Neural crest cell (in vitro differentiated cells): ENCODE measurements at places on chromosomes 16 and 17. TPM values are rescaled to one million over a fixed set of nuclear protein-coding genes. Genes with fewer than 3 reads are reported as not detected.

Gene SSTR5
- not detected in 2 replicates for total RNA-seq

GRCh38 chr17:49993423-49994060, 1.5 kb downstream of the DLX3 start:
- DNase-seq = no peak

GRCh38 chr17:43591001-43591400, 44.9 kb upstream of the ETV4 start:
- DNase-seq = no peak

Gene RDM1
- 5.0 and 5.7 TPM in 2 replicates for total RNA-seq

DNA sequence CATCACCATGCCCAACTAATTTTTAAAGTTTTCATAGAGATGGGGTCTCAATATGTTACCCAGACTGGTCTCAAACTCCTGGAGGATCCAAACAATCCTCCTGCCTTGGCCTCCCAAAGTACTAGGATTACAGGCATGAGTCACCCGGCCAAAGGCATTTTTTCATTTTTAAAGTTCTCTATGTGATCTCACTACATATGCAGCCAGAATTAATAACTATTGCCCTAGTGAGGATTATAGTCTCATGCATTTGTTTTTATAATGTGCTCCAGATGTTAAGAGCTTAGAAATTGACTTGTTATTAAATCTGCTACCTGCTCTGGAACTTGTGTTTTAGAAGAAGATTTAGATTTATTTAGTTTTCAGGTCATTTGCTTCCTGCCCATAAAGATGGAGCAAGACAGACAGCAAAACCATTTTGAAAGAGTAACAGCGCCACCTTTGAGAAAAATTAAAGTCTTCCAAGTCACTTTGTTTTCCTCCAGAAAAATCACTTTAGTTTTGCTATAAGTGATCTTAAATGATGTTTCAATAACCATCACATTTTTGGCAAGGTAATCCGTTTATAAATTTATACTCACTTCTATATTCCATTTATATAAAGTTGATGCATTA, 79.5 kb downstream of the CA4 start:
- DNase-seq = no peak

DNA sequence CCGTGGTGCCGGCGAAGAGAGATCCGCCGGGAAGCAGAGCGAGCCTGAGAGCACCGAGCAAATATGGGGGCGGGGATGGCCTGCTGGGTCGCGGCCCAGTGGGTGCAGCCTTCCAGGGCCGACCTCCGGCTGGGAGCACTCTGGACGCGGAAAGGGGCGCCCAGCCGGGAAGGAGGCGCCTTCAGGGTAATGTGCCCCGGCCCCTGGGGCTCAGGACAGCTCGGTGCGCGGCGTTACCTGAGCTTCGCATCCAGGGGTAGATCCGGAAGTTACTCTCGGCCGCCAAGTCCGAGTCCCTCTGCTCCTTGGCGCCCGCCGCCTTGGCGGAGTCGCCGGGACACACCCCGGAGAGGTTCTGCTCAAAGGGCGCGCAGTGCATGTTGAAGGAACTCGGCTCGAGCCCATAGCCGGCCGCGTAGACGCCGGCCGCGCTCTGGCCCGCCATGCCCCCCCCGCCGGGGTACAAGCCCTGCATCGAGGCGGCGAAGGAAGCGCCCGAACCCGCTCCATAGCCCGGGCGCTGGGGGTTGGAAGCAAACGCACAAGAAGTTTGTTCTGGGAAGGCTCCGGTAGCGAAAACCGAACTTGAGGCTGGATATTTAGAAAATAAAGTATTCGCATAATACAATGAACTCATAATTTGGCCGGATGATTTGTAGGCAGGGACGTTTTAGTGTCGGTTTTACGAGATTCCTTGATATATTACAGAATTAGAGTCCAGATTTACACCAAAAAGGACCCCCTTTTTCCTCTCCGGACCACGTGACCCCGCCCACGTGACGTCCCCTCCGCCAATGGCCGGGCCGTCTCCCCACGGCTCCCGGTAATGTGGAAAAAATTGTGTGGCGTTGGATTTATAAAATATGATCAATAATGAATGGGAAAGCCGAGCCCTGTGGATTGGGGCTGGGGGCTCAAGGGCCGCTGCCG, at the start of gene HOXB7:
Gene HOXB7, minus strand, starts transcription at position 736 of the 930 bp plus-strand sequence. Its CDS starts 99 bp downstream, at position 637.
- DNase-seq = no peak

GRCh38 chr16:88963583-88963982, 13.4 kb downstream of the CBFA2T3 start:
- DNase-seq = no peak

Gene HS3ST3A1
- 14.7 and 15.0 TPM in 2 replicates for total RNA-seq

DNA sequence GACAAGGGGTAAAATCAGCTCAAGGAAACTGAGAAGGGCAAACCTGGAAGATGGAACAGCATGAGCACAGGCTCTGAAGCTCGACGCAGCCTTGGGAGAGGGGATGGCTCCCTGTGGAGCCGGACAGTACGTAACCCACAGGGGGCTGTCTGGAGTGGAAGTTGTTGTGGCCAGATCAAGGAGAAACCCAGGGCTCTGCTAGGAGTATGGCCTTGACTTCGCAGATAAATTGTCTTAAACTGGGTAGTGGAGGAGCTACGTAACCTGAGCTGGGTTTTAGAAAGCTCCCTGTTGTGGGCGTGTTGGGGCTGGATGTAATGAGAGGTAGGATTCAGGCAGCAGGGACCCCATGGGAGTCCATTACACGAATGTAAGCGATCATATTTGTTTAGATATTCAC, 25.5 kb upstream of the AXIN2 start:
- no peak for DNase-seq

Gene CDRT15L2
- total RNA-seq = not detected in 2 replicates

- DNase-seq = no peak
Observed at GRCh38 chr16:4945560-4946502, 8.9 kb upstream of the PPL start.

- no peak for DNase-seq
Observed at GRCh38 chr16:8585041-8585440, 5.3 kb downstream of the TMEM114 start.

Gene ZNF213
- total RNA-seq = 14.9 and 15.9 TPM in 2 replicates

DNA sequence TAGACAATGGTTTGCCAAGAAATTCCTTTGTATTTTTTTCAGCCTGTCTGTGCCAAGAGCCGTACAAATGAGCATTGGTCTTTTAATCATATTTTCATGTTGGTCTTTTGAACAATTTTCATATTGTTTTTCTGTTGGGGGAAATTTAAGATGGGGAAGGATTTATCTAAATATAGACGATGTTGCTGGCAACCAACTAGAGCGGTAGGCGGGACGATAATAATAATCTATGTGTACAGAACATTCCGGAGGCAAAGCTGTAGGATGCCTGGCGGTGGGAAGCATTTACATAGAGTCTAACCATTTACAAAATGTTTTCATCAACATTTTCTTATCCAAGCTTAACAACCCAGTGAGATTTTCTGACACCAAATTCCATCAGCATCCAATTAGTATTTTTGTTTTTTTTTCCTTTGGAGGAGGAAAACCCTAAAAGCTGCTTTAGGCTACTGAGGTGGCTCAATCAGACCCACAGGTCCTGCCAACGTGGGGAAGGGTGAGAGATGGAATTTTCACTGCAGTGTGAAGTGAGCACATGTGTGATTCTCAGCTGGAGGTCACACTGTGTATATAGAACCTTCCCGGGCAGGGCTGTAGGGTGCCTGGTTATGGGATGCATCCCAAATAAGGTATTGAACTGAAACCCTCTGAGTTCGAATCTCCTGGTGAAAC, 11.7 kb upstream of the SEC14L1 start:
- DNase-seq = no peak

Gene CSF3
- not detected in 2 replicates for total RNA-seq

Gene GRAPL
- 1.2 and 1.8 TPM in 2 replicates for total RNA-seq

- no peak for DNase-seq
Observed at GRCh38 chr17:50181591-50182560, 16.1 kb downstream of the SGCA start.

DNA sequence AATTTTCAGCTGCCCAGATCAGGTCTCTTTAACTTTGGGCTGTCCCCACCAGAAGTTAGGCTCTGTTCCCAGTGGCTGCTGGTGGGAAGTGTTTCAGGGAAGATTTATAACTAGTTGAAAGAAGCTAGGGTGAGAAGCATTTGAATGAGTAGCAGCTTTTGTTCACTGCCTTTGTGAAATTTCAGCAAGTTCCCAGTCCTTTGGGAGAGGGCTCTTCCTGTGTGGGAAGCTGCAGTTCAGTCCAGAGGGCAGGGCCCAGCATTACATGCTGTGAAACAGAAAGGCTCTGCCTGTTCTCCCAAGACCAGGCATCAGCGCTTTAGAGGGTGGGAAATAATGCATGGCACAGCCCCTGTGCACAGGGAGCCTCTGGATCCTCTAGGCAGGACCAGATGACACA, 17.8 kb downstream of the PROCA1 start:
- no peak for DNase-seq

Gene CD68
- total RNA-seq = 0.49 and 1.6 TPM in 2 replicates

- DNase-seq = no peak
Observed at GRCh38 chr16:83138976-83139690, 512.4 kb downstream of the CDH13 start.

DNA sequence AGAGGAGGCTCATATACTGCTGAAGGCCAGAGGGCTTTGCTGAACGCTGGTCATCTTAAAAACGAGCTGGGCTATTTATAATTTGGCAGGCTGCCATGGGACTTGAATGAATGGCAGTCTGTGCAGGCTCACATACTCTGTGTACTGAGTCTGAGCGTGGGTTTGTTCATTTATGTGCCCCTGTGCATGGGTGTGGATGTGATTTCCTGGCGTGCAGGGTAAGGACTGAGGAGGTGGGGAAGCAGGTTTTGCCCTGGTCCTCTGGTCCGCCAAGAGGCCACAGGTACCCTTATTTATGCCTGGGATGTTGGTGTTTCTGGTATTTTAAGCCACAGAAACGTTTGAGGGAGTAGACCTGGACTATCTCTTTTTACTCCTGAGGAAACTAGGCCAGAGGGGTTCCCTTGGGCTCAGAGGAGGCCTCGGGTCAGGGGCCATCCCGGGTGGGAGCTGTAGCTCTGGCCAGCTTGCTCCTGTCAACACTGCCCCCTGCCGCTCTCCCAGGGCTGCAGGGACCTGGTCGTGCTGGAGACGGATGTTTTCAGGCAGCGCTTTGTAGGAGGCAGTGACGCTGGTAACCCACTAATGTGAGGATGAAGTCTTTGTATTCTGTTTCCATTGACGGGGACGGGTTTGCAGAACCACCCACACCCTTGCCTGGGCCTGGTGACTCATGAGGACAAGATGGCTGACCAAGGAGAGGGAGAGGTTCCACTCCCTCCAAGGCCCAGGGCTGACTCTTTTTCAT, 184.4 kb downstream of the MSI2 start:
- peak; percentile 67 for DNase-seq

- no peak for DNase-seq
Observed at GRCh38 chr16:31561426-31562233, 33.9 kb downstream of the AHSP start.

GRCh38 chr17:17468217-17469010, 8.4 kb upstream of the MED9 start:
- DNase-seq = no peak

Gene NPIPA8
- 0.65 and 0.68 TPM in 2 replicates for total RNA-seq

GRCh38 chr16:48687421-48688038, 77.5 kb upstream of the N4BP1 start:
- peak; percentile 51 for DNase-seq

DNA sequence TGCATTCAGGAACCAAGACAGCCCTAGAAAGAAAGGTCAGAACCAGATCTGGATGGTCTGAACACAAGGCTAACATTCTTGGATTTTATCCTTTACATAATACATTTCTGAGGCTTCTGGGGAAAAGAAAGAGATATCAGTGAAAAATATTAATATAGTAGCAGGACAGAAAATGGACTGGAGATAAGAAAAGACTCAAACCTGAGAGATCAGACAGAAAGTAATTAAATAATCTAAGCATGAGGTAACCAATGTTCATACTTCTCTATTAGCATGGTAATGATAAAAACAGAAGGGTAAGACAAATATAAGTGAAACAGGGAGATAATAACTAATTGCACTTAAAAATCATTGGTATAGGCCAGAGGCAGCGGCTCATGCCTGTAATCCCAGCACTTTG, 5.5 kb downstream of the TRIM37 start:
- no peak for DNase-seq

GRCh38 chr17:78356101-78356713, 3.7 kb downstream of the SOCS3 start:
- DNase-seq = no peak

- no peak for DNase-seq
Observed at GRCh38 chr16:30124985-30125379, 2.0 kb upstream of the MAPK3 start.

Gene SDR42E2
- not detected in 2 replicates for total RNA-seq

Gene FBXL16
- 2.5 and 3.0 TPM in 2 replicates for total RNA-seq

GRCh38 chr17:5418858-5419355, 555 bp downstream of the NUP88 start:
- no peak for DNase-seq

- DNase-seq = no peak
Observed at GRCh38 chr17:69265873-69266272, 37.2 kb upstream of the ABCA10 start.

DNA sequence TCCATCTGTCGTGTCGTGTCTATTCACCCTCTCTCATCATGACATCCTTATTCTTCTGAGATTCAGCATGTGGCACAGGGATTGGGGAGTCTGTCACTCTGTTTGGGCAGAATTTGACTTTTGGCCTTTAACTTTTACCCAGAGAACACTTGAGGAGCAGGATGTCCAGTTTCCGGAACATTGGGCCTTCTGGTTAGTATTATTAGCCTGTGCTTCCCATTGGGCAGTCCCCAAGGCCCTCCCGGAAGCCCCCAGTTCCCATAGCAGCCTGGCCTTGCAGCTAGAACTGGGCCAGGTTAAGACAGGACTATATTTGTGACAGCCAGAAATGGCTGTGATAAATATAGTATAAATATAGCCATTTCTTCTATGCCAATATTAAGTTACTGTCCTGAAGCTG, 9.6 kb downstream of the SCN4A start:
- DNase-seq = no peak

DNA sequence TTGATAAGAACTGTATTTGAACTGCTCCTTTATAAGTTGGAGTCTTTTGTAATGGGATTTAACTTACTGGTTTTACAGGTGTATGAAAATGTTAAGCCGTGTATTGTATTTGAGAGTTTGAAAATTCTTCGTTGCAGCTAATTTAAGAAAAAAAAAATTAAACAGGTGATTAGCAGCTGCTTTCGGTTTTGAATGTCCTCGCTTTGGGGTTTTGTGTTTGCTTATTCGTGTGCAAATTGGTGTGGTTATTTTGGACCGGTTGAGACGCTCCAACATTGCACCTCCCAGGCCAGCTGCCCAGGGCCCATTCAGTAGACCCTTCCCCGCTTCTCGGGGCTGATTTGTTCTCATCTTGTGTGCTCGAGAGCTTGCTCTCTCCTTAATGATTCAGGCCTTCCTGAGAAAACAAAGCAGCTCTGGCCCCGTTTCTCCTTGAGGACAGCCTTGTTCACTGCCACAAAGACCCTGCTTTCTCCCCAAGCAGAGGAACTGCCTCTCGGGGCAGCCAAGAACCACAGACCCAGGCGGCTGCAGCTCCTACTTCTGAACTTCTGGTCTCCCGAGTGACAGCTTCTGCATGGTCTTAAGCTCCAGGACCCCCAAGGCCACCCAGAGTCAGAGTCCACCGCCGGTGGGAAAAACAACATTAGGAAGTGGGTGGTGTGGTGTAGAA, 100.5 kb downstream of the MSI2 start:
- no peak for DNase-seq

Gene MT1A
- total RNA-seq = not detected in 2 replicates
